Activated CD4-positive, alpha-beta T cell treated with anti-CD3 and anti-CD28 coated beads, Interleukin-2, Interleukin-4, amounts not matched to agents 100 ng/mL and 50 ng/mL, durations not matched to agents 16 hours and 8 hours (primary cell): ENCODE measurements at places on chromosomes 12 and 14.

GRCh38 chr14:39368261-39368959, 63.8 kb downstream of the FBXO33 start:
- peak; percentile 24 for DNase-seq

- no peak for DNase-seq
These were observed 85.1 kb downstream of the KDM2B start for GRCh38 chr12:121495746-121496145.

DNA sequence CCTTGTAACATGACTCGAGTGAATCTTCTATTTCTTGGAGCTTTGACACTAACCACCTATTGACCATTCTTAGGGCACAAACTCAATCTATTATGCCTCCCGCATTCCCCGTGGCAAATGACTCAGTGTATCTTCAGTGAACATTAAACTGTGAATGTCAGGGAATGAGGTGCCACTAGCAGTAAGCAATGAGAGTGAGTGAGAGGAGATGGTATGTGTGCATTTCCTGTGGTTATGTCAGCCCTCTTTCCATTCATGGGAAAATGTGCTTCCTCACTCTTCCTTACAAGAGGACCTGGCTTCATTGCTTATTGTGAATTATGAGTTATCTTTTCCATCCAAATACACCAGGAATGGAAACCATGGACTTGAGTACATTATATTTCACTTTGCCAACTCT, 229.2 kb downstream of the EMP1 start:
- no peak for DNase-seq

DNA sequence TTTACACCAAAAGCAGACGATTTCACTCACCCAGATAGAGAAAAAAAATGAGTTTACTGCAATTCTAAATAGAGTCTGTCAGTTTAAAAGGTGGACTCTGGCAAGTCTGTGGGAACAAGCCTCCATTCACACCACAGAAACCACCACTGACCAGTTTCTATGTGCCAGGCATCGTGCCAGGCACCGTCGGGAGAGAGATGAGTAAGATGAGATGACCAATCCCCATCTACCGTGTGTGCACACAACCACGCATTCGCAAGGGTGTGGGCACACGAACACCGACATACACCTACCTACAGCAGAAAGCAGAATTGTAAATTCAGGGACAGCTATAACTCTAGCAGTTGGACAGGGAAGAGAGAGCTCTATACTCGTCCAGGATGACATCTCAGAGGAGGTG, 58.3 kb downstream of the PRIMA1 start:
- no peak for DNase-seq

DNA sequence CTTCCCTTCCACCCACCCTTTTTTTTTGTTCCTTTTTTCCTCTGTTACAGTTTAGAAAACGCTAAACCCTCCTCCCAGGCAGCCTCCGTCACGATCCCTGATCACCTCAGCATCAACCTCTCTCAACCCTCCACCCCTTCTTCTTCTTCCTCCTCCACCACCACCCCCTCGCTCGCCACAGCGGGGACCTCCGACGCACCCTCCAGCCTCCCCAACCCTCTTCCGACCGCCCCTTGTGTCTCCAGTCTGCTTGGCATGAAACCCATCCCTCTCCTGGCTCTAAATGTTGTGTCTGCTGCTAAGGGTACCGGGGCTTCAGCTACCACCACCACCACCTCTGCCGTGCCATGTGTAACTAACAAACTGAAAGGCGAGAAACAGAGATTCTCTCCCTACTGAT, 22.9 kb downstream of the PCBP2 start:
- DNase-seq = no peak

- DNase-seq = peak; percentile 67
These were observed 301.1 kb downstream of the DUSP6 start for GRCh38 chr12:89051065-89051677.

DNA sequence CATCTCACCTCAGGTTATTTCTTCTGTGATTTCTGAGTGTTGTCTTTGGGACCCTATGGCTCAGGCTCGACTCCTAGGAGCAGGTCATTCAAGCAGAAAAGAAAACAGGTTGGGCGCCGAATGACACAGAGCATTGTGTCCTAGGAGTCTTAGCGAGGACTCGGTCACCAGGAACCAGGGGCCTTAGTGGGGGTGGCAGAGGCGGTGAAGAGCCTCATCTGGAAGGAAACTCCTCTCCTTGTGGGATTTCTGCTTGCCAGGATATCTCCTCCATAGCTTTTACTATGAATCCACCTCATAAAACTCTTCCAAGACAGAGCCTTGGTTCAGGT, 630 bp downstream of the PLEKHH1 start:
- DNase-seq = no peak

DNA sequence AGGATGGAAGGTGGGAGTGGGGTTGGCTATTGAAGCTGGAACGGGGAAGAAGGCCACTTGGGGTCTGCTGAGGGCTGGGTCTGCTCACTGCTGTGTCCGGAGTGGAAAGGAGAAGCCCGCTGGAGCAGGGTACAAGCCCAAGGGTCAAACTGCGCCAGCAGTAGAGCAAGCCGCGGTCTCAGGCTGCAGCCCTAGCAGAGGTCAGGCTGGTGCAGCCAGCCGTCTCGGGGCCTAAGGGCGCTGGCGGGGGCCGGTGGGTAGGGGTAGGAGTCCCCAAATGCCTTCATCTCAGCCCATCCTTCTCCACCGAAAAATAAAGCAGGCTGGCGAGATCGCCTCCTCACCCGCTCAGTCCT, 718 bp upstream of the JDP2 start:
- DNase-seq = no peak

DNA sequence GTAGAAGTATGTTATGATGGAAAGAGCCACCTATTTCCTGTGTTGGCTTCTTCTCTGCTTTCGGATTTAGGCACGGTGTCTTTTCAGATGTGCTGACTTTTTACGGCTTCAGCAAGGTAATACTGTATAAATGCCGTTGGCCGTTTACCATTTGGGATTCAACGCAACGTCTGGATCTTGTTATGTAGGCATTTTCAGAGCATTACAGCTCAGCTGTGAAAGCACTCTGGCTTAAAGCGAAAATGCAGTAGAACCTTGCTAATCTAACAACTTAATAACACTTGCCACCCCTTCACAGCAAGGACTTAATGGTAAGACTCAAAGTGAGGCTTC, 229.9 kb downstream of the EFCAB11 start:
- peak; percentile 56 for DNase-seq

DNA sequence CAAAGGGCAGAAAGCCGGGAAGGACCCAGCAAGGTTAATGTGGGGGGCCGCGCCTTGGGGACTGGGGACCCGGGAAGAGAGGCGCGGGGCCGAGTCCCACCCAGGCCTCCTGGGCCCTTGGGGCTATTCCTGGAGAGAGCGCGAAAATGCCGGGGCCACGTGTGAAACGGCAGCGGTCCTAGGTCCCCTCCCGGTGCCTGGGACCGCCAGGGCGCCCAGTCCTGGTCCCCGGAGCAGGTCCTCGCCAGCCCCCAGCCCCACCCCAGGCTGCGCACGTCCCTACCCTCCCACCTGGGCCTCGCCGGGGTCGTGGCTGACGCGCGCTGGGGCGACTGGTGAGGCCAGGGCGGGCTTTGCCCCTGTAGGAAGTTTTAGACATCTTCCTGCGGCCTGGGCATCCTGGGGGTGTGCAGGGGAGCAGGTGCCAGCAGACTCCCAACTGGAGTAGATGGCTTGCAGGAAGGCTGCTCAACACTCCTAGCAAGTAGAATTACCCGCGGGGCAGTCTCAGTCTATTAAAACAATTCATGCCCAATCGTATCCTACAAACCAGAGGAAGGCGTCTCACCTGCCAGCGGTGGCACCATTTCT, 708 bp downstream of the FAR2 start:
- no peak for DNase-seq

DNA sequence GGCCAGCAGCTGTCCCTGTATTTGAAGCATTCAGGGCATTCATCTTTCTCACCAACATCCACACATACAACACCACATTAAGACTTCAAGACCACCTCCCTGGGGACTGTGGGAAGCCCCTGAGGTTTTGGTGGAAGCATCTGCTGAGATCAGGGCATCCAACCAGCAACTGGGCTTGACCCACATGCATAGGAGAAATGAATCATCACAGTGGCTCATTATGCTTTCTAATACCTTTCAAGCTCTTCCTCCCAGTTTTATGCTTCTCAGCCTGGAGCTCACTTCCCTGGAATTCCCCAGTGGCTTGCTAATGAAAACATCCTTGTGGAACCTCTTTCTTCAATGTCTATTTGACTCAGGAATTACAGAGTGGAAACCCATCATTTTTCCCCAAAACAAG, 21.4 kb upstream of the CMKLR1 start:
- DNase-seq = no peak

GRCh38 chr14:104845033-104845666, 19.9 kb upstream of the CEP170B start:
- DNase-seq = no peak

GRCh38 chr12:100484183-100484886, 10.7 kb downstream of the NR1H4 start:
- DNase-seq = no peak
